Activated T-cell treated with anti-CD3 and anti-CD28 coated beads, Interleukin-2, amount 50 U/mL, for 72 hours (primary cell): ENCODE measurements at places on chromosomes 7 and 10. TPM values are rescaled to one million over a fixed set of nuclear protein-coding genes. Genes with fewer than 3 reads are reported as not detected.

DNA sequence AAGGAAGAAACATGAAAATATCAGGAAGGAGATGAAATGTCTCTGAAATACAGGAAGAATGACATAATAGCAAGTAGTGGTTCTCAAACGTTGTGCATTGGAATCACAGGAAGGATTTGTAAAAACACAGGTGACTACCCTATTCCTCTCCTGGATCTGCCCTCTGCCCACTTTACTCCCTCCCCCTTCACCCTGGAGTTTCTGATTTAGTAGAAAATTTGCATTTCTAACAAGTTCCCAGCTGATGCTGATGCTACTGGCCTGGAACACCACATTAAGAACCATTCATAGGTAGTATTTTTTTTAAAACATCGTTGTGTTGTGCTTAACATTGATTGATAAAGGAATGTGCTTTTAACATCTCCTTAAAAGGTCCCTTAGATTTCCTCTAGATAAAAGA, 130.9 kb downstream of the PHF14 start:
- H3K4me1 ChIP-seq, result no peaks in the 10 kb centered on the region
- no peak overlapping the region for H3K27ac ChIP-seq
- no peak for DNase-seq
- H3K4me3 ChIP-seq, result no peak overlapping the region
- no peaks in the 10 kb centered on the region for H3K36me3 ChIP-seq

The RP9 gene
- 32.2 TPM for total RNA-seq

The CDH23 gene
- total RNA-seq, result 2.8 TPM

The LIPF gene
- total RNA-seq, result not detected

DNA sequence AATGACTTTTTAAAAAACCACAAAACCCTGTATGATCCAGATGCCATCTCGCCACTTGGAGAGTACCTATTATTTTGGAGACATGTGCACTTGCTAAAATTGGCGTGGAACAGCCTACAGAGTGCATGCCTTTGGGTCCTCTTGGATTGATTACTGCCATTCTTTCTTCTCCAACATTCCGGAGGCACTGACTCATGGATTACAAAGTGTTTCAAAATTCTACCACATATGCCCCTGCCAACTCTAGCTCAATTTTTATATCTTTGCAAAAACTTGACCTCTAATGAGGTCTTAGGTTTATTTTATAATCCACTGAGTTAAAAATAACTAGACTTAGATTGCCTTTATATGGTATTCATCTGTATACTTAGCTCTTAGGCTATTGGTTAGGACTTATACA, 55.8 kb upstream of the KIF5B start:
- no peaks in the 10 kb centered on the region for H3K36me3 ChIP-seq
- DNase-seq, result no peak
- H3K4me3 ChIP-seq, result no peak overlapping the region
- H3K4me1 ChIP-seq, result no peaks in the 10 kb centered on the region
- no peak overlapping the region for H3K27ac ChIP-seq

GRCh38 chr10:60827791-60828488, 49.7 kb downstream of the CDK1 start:
- no peak overlapping the region for H3K4me3 ChIP-seq
- no peak overlapping the region for H3K27ac ChIP-seq
- no peak for DNase-seq
- H3K4me1 ChIP-seq, result peaks cover 9% of the 10 kb centered on the region
- H3K36me3 ChIP-seq, result no peaks in the 10 kb centered on the region

The AMPH gene
- 0.53 TPM for total RNA-seq

The ACSL5 gene
- 54.5 TPM for total RNA-seq

- peaks cover 25% of the 10 kb centered on the region for H3K27me3 ChIP-seq
- H3K36me3 ChIP-seq, result no peaks in the 10 kb centered on the region
- DNase-seq, result no peak
- H3K27ac ChIP-seq, result no peak overlapping the region
- no peaks in the 10 kb centered on the region for H3K4me1 ChIP-seq
Measured at GRCh38 chr10:89184638-89185037, 22.5 kb downstream of the CH25H start.

GRCh38 chr7:101912716-101913110, 95.3 kb downstream of the CUX1 start:
- no peak for DNase-seq
- no peaks in the 10 kb centered on the region for H3K27me3 ChIP-seq
- peaks cover 4% of the 10 kb centered on the region for H3K4me1 ChIP-seq
- H3K27ac ChIP-seq, result no peak overlapping the region
- H3K36me3 ChIP-seq, result peaks cover 2% of the 10 kb centered on the region

GRCh38 chr7:56125831-56126230, 9.6 kb upstream of the NUPR2 start:
- no peak for DNase-seq
- H3K27me3 ChIP-seq, result no peaks in the 10 kb centered on the region
- H3K4me1 ChIP-seq, result no peaks in the 10 kb centered on the region
- H3K36me3 ChIP-seq, result no peaks in the 10 kb centered on the region
- no peak overlapping the region for H3K27ac ChIP-seq

GRCh38 chr10:92737484-92737883, 47.7 kb downstream of the HHEX start:
- no peak overlapping the region for H3K27ac ChIP-seq
- no peak for DNase-seq
- H3K36me3 ChIP-seq, result no peaks in the 10 kb centered on the region
- H3K4me1 ChIP-seq, result peaks cover 5% of the 10 kb centered on the region
- no peak overlapping the region for H3K4me3 ChIP-seq

The CRCP gene
- 36.3 TPM for total RNA-seq

DNA sequence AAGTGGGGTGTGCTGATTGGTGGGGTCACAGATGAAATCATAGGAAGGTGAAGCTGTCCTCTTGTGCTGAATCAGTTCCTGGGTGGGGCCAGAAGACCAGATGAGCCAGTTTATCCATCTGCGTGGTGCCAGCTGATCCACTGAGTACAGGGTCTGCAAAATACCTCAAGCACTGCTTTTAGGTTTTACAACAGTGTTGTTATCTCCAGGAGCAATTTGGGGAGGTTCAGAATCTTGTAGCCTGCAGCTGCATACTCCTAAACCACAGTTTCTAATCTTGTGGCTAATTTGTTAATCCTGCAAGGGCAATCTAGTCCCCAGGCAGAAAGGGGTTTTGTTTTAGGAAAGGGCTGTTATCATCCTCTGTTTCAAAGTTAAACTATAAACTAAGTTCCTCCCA, 17.0 kb upstream of the IFRD1 start:
- no peak for DNase-seq
- H3K4me1 ChIP-seq, result no peaks in the 10 kb centered on the region
- no peaks in the 10 kb centered on the region for H3K36me3 ChIP-seq

The CLCN1 gene
- total RNA-seq, result not detected

The DGKI gene
- 18.2 TPM for total RNA-seq

The PALS2 gene
- 26.9 TPM for total RNA-seq

The TMEM213 gene
- total RNA-seq, result not detected

DNA sequence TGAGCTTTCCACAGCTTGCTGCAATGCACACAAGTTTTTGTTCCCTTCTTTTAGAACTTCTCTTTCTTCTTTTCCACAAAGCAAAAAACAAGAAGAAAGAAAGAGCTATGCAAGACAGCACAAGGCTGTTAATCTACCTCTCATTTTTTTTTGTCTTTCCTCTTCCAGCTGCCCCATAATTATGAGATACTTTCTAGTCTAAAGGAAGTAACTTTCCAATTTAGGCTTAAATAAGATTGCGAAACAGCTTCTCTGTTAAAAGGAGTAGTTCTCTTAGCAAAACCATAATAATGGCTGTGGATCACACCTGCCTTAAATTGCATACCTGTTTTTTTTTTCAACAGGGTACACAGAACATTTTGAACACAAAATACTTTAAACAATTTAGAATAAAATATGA, 56.0 kb downstream of the NDUFB2 start:
- H3K4me1 ChIP-seq, result no peaks in the 10 kb centered on the region
- no peaks in the 10 kb centered on the region for H3K36me3 ChIP-seq
- H3K27ac ChIP-seq, result no peak overlapping the region
- H3K27me3 ChIP-seq, result no peaks in the 10 kb centered on the region

DNA sequence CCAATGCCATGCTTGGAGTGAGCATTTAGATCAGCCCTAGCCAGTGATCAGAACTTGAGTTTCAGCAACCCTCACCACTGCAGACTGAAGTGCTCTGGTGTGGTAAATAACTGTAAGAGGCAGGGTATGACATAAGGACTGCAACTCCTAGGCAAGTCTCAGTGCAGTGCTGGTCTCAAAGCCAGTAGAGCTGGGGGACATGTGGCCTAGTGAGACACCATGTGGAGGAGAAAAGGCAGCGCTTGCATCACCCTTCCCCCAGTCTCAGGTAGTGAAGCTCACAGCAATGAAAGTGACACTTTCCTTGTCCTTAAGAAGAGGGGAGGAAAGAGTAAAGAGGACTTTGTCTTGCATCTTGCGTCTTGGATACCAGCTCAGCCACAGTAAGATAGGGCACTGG, 386.8 kb upstream of the POT1 start:
- no peaks in the 10 kb centered on the region for H3K36me3 ChIP-seq
- H3K4me3 ChIP-seq, result no peak overlapping the region
- no peaks in the 10 kb centered on the region for H3K27me3 ChIP-seq
- H3K4me1 ChIP-seq, result no peaks in the 10 kb centered on the region
- no peak overlapping the region for H3K27ac ChIP-seq

DNA sequence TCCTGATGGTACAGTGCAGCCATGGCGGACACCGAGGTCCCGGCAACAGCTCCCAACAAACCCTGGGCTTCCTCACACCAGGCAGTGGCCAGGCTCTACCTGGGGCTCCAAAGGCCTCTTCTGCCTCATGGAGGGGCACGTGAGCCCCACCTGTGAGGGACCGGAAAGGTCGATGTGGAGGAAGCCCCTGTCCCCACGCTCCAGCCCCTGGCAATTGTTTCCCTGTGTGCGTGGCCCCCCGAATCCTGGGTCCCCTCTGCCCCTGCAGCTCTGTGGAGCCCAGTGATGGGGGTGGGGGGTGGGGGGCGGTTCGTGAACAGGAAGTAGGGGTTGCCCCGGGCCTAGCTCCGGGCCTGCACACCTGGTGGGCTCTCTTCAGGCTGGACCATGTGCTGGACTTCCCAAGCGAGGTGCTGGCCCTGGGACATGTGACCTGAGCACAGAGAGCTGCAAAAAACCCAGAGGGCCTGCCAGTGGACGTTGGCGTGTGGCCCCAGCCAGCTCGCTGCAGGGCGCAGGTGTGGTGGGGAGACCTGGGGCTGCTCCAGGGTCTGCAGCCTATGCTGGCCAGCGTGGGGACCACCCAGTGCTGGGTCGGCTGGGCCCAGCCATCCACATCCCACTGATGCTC, 72.6 kb downstream of the INPP5A start:
- peaks cover 22% of the 10 kb centered on the region for H3K4me1 ChIP-seq
- no peak overlapping the region for H3K27ac ChIP-seq
- no peak for DNase-seq
- peaks cover 5% of the 10 kb centered on the region for H3K36me3 ChIP-seq
- no peaks in the 10 kb centered on the region for H3K27me3 ChIP-seq
- H3K4me3 ChIP-seq, result no peak overlapping the region

- H3K27ac ChIP-seq, result no peak overlapping the region
- peaks cover 5% of the 10 kb centered on the region for H3K36me3 ChIP-seq
- no peaks in the 10 kb centered on the region for H3K27me3 ChIP-seq
- peaks cover 22% of the 10 kb centered on the region for H3K4me1 ChIP-seq
- no peak for DNase-seq
Measured at GRCh38 chr10:88154596-88155250, 291.3 kb downstream of the PTEN start.

The SPDYE6 gene
- not detected for total RNA-seq

GRCh38 chr7:158076656-158077055, 511.0 kb downstream of the PTPRN2 start:
- H3K27ac ChIP-seq, result no peak overlapping the region
- no peak overlapping the region for H3K4me3 ChIP-seq
- H3K4me1 ChIP-seq, result no peaks in the 10 kb centered on the region
- H3K36me3 ChIP-seq, result no peaks in the 10 kb centered on the region
- no peak for DNase-seq
- H3K27me3 ChIP-seq, result no peaks in the 10 kb centered on the region
